ENCODE measurements at places on chromosomes 12 and 14. TPM values are rescaled to one million over a fixed set of nuclear protein-coding genes. Genes with fewer than 3 reads are reported as not detected.

DNA sequence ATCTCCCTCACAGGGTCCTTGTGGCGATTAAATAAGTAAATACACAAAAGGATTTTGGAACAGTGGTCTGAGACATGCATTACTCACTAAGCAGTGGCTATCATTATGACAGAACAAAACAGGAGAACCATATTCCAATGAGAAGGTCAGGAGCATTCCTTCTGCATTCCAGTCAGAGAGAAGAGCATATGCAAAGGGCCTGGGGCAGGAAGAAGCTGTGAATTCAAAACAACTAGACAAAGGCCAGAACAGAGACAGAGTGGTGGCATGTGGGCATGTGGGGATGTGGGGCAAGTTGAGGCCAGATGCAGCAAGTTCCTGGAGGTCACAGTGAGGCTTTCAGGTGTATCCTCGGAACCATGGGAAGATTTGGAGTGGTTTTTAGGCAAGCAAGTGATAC is 70.1 kb upstream of the VRK1 start:
- DNase-seq = no peak

The HNF1A gene
- total RNA-seq = not detected

DNA sequence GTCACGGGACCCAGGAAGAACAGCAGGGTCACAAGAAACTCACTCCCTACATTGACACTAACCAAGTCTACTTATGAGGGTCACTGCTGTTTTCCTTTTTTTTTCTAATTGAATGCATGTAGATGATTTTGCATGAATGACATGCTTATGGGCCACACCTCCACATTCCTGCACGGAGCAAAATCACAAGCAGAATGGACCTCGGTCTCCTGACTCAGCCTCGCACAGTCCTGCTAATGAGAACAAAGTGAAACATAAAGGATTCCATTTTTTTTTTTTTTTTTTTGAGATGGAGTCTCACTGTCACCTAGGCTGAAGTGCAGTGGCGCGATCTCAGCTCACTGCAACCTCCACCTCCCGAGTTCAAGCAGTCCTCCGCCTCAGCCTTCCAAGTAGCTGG is 12.3 kb downstream of the SCARB1 start:
- DNase-seq = no peak

The NOVA1 gene
- 41.6 TPM for total RNA-seq

The CCDC175 gene
- total RNA-seq = not detected

The EID3 gene
- total RNA-seq = 26.3 TPM

GRCh38 chr12:122003651-122004611 is 17.8 kb upstream of the BCL7A start:
- no peak for DNase-seq

DNA sequence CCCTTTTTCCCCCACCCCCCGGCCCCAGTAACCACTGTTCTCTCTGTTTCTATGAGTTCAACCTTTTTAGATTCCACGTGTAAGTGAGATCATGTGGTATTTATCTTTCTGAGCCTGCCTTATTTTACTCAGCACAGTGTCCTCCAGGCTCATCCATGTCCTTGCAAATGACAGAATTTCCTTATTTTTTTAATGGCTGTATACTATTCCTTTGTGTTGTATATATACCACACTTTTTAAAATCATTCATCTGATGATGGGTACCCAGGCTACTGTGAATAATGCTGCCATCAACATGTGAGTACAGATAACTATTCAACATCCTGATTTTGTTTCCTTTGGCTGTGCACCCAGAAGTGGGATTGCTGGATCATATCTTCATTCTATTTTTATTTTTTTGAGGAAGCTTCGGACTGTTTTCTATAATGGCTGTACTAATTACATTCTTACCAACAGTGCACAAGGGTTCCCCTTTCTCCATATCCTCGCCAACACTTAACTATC is 54.7 kb downstream of the DDX51 start:
- no peak for DNase-seq

GRCh38 chr12:114425031-114425626 is 19.2 kb upstream of the TBX5 start:
- no peak for DNase-seq

The KRT83 gene
- not detected for total RNA-seq

GRCh38 chr14:88323523-88324199 is 592 bp upstream of the KCNK10 start:
- DNase-seq = no peak

The CCND2 gene
- total RNA-seq = 107 TPM

The ACSS3 gene
- total RNA-seq = 42.5 TPM

DNA sequence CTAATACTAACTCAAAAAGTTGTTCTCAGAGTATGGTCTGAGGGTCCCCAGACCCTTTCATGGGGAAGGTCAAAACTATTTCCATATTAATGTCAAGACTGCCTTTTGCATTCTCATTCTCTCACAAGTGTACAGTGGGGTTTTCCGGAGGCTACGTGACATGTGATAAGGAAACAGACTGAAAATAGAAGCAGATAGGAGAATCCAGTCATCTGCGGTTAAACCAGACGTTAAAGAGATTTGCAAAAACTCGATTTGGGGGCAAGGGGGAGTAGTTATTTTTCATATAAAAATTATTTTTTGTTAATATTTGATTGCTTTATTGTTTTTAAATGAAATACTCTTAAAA is 1.0 kb upstream of the NAP1L1 start:
- DNase-seq = no peak

DNA sequence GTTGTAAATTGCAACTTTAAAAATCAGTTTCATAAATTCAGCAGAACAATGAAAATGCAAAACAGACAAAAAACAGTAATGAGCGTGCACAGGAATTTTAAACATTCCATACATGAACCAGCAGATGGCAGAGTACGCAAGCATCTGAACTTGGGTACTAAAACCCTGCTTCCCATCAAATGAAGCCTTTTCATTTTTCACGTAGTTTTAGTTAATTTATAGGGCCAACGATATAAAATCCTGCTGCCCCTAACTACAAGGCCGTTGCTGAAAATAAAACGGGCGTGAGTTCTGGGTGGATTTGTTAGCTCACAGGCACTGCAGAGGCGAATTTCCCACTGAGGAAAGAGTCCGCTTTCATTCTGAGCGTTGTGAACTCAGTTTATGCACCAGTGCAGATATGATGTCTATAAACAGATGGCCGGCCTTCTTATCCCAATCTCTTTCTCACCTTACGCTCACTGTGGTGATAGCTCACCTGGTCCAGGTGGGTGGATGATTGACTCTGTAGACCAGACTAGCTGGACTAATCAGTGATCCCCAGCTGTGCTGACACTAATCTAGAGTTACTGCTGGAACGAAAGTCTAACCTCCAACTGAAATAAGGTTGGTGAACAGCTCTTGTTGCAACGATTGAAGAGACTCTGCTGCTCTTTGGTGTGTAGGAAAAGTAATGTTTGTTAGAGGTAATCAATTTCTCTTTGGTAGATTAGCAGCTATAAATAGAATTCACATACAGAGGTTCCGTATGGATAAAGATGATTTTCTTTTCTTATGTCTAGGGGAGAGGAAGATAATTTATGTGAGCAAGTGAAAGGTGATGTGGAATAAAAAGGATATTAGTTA is 89.2 kb downstream of the PDZRN4 start:
- no peak for DNase-seq
